ENCODE measurements at places on chromosomes 1 and 21.

DNA sequence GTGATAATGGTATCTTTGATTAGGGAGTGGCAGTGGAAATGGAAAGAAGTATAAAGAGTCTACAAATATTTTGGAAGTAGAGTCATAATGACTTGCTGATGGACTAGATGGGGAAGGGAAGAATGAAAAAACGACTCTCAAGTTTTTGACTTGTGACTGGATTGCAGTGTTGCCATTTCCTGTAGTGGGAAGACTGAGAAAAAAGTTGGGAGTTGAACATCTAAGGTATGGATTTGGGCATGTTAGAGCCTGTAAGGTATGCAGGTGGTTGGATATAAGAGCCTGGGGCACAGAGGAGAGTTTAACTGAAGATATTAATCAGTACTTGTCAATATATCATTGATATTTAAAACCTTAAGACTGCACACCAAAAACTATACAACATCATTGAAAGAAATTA, 19.4 kb downstream of the DNM3 start:
- DNase-seq, result no peak

GRCh38 chr1:78640462-78640861, 9.2 kb upstream of the IFI44 start:
- DNase-seq, result no peak

DNA sequence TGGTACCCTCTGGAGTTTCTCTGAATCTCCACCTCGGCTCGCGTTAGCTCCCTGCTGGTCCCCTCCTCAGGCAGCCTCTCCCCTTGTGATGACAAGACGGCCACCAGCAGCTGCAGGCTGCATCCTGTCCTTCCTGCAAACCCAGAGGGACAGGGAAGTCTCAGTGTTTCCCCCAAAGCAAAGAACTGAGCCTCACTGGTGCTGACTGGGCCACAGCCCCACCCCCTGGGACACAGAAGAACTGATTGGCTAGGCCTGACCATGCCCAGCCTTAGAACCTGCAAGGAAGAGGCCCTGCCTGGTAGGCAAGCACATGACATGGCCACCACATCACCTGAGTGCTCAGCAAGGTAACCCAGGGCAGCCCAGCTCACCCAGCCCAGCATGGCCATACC, 34.6 kb downstream of the TMEM51 start:
- no peak for DNase-seq

DNA sequence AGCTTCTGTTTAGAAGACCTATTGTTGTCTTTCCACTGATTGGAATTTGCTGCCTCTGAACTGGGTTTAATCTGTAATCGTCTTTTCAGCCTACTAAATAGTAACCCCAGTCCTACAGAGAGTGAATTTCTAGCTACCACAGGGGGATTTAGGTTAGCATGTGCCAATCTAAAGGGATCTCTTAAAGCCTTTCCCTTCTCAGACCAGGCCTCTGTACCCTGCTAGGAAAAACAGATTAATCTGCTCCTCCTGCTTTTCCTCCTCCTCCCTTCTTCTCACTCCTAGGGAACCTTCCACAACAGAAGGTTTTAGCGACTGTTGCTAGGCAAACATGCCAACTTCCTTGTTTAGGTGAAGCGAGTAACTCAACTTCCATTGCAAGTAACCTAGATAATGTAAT, 1.3 kb upstream of the RC3H1 start:
- DNase-seq, result no peak

- DNase-seq, result no peak
Observed at GRCh38 chr1:163528710-163529348, 207.1 kb downstream of the NUF2 start.

GRCh38 chr1:204108312-204109141, 35.6 kb downstream of the SOX13 start:
- no peak for DNase-seq

DNA sequence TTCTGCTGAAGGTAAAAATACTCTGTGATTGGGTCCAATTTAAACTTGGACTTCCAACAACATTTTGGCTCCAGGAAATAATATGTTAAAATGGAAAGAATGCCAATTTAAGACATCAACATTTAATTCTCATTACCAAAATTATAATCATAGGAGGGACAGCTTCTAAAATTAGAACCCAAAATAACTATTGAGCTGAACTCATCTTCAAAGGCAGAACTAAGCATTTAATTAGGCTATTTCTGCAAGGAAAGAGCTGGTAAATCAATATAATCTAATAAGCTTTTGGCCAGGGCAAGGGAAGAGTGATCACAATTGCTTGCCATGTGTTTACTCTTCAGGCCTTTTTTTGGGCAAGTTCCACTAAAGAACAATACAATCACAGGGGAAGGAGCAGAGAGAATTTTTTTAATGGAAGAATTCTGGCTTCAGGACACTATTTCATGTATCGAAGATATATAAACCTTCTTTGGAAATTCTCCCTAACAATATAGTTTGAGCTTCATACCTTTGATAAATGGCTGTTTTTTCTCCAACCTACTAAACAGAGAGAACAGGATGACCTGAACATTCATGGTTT, 133.1 kb upstream of the PTBP2 start:
- DNase-seq, result no peak

GRCh38 chr1:188137221-188137620, 1308.5 kb downstream of the PLA2G4A start:
- no peak for DNase-seq

- DNase-seq, result no peak
Observed at GRCh38 chr1:212070720-212071302, 35.3 kb downstream of the DTL start.

DNA sequence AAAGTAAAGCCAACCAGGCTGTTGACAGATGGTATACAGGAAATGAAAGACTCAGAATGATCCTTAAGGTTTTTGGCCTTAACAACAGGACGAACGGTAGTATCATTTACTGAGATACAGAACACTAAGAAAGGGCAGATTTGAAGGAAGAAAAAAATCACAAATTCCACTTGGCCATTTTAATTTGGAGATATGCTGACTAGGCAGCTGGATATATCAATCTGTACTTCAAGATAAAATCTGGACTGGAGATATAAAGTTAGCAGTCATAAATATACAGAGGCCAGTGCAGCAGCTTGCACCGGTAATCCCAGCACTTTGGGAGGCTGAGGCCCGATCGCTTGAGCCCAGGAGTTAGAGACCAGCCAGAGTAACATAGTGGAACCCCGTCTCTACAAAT, 1.3 kb downstream of the NVL start:
- DNase-seq, result no peak

DNA sequence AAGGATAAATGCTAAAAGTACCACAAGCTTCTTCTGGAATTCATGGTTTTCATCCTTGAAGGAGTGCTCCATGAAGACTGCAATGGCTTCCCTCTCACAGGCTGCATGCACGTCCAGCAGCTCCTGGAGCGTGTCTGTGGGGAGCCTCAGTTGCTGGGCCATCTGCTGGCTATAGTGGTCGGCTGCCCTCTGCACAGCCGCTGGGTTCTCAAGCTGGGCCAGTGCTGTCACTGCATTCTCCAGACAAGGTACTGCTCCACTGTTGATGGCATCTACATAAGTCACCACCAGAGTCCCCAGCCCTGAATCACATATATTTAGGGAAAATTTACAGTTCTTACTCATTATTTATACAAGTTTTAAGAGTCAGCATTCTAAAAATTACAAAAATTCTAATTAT, 8.7 kb downstream of the GBP4 start:
- no peak for DNase-seq

- no peak for DNase-seq
Observed at GRCh38 chr1:79585801-79586200, 579.3 kb upstream of the ADGRL4 start.

DNA sequence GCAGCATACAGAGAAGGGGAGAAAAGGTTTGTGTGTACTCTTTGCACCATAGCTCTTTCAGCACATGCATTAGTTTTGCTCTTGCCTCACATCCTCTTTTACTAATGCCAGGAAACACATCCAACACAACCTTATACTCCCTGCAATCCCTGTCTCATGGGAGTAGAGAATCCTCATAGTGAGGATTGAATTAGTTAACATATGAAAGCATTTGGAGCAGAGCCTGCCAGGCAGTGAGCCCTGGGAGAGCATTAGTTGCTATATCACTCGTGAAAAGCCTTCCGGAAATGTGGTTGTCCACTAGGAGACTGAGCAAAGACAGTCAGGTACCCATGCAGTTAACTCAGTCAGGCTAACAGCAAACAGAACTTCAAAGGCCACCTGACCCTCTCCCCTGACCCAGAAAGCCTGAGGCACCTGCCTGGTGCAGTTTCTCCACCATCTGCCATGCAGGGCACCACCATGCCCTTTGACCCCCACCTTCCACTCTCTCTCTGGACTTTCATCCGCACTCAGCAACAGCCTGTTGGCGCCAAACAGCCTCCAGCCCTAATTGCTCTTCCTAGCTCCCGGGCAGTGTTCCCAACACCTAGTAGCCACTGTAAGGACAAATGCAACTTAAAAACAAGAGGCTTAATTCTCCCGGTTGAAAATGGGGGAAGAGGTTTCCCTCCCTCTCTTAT, 14.9 kb upstream of the AGT start:
- DNase-seq, result no peak

Data from stimulated activated CD4-positive, alpha-beta T cell treated with anti-CD3 and anti-CD28 coated beads, TNF-alpha, amount 100 ng/mL, for 1 hour (primary cell).